ACHN (cell line): ENCODE measurements at places on chromosomes 13 and 19.
A peak's percentile ranks its signal among the peaks of the same experiment; 100 is the strongest.

DNA sequence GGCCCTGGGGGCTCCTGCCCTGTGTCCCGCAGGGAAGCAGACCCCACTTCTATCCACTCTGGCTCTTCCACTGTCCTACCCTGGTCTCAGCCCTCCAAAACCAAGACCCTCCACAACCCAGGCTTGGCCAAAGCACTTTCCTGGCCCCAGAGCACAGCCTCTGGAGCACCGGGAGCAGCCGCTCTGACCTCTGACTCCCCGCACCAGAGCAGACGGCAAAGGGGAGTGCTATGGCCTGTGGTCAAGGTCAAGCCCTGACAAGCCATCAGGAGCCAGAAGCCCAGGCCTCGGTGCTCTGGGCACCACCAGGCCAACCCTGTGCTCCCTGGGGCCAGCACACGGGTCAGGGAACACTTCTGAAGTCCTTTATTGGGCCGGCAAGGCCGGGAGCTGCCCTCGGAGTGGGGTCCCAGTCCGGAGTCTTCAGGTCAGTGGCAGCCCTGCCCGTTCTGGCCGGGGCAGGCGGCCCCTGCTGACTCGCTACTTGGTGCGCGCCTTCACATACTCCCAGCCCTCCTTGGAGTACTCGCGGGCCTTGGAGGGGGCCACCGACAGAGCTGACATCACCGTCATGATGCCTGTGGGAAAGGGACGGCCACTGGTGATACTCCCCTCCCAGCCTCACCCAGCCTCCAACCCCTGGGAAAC is 2.1 kb downstream of the MICOS13 start:
- DNase-seq: no peak

- DNase-seq: no peak
Measured at GRCh38 chr13:71148396-71148795, 718.6 kb downstream of the DACH1 start.

- peak; percentile 75 for DNase-seq
Measured at GRCh38 chr13:27270594-27271520, at the start of gene RASL11A. TSS of gene RASL11A (plus strand) at chr13:27270830. CDS start at chr13:27270945, 115 bp downstream.

GRCh38 chr13:64074971-64075474 is 2659.4 kb upstream of the PCDH20 start:
- no peak for DNase-seq

DNA sequence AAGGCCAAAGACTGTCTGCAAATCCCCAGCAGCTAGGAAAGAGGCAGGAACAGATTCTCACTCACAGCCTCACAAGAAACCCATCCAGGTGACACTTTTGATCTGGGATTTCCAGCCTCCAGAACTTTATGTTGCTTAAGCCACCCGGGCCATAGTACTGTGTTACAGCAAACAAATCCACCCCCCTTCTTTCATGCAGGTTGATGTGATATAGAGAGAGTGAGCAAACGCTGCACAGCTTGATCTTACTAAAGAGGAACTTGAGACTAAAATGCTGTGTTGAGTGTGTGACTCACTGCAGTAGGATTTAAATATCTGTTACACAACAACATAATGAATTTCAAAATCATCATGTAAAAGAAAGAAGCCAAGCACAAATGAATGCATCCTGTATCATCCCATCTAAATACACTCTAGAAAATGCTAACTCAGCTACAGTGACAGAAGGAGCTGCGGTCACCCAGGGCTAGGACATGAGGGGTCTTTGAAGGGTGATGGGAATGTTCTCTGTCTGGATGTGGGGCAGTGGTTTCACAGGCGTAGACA is 32.2 kb downstream of the RCBTB2 start:
- no peak for DNase-seq
